ENCODE measurements at places on chromosomes 7 and 10.

GRCh38 chr7:115124409-115124939, 202.6 kb downstream of the MDFIC start:
- DNase-seq = no peak

GRCh38 chr7:18194616-18195015, 167.0 kb upstream of the PRPS1L1 start:
- DNase-seq = no peak

DNA sequence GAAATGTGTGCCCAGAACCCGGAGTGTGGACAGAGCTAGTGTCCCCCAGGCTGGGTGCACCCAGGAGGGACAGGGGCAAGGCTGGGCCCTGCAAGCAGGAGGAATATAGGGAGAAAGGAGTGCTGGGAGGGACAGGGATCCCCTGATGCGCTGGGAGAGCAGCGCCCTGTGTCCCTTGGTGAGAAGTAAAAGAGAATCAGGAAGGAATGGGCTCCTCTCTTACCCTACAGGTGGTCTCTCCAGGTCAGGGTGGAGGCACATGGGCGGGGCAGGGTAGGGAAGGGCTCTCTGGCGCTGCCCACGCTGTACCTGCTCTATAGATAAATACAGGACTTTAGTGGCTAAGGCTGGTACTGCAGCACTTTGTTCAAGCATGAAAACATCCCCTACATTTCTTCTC, 753.8 kb downstream of the GRID1 start:
- no peak for DNase-seq

DNA sequence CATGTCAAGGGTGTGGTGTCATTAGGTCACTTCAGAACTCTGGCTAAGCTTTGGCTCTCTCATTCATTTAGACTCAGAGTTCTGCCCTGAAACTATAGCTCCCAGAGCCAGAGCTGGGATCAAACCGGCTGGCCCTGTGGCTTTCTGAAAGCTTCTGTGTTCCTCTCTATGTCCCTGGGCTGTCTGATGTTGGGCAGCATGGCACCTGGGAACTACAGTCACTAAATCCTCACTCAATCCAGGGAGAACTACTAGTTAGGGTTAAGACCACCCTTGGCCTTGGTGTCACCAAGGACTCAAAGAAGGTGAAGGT, 13.2 kb downstream of the ATG9B start:
- DNase-seq = no peak

- DNase-seq = no peak
Observed at GRCh38 chr7:68789597-68789996, 808.7 kb upstream of the AUTS2 start.

DNA sequence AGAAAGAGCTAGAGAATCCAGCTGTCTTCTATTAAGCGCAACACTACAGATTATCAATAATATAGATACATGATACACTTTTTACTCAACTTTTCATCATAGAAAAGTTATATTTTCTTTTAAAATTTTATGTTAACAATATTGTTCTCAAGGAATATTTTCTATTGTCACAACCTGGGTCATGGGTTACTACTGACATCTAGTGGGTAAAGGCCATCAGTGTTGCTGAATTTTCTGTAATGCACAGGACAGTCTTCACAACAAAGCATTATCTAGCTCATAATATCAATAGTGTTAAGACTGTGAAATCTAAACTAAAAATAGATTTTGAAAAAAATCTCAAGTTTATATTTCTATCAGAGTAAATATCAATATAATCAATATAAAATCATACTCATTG, 209.8 kb downstream of the ZNF33B start:
- DNase-seq = no peak

DNA sequence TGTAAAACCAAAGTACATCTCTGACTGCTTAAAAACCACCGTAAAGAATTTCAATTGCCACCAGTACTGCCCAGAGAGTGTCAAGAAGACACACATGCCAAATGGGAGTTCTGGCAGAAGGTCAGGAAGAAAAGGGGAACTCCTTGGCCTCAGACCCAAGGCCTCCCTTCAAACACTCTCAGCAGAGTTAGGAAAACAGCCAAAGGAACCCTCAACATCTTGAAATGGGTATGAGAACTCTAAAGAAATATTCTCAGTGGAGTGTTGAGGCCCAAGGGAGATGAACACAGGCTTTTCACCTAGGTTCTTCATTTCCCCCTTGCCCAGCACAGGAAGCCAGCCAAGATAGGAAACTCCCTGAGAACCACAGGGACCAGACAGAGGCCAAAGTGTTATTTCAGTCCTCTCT, 96.1 kb upstream of the ASAH2 start:
- DNase-seq = no peak

DNA sequence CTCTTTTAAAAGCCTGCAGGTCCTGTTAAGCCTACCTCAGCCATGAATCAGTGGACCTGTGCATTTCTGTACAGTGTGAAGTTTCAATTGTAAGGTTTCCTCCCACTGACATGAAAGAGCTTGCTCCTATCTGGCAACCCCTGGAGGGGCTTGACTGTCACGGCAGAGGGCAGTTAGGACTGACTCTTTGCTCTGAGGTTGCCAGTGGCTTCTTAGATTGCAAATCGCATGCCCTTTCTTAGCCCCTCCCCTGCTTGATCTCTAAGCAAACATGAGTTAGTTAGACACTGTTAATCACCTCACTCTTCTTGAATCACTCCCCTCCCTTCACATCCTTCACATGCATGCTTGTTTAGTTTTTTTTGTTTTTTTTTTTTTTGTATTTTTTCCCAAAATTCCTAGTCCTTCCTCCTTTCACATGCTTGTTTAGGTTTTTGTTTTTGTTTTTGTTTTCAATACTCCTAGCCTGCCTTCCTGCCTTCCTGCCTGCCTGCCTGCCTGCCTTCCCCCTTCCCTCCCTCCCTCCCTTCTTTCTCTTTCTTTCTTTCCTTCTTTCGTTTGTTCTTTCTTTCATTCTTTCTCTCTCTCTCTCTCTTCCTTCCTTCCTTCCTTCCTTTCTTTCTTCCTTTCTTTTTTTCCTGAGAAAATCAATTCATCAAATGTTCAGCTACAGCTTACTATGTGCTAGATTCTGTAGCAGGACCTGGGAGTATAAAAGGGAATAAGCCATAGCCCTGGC, 6.0 kb upstream of the HIPK2 start:
- no peak for DNase-seq

- DNase-seq = no peak
Observed at GRCh38 chr10:46014683-46015405, 15.6 kb downstream of the NCOA4 start.

DNA sequence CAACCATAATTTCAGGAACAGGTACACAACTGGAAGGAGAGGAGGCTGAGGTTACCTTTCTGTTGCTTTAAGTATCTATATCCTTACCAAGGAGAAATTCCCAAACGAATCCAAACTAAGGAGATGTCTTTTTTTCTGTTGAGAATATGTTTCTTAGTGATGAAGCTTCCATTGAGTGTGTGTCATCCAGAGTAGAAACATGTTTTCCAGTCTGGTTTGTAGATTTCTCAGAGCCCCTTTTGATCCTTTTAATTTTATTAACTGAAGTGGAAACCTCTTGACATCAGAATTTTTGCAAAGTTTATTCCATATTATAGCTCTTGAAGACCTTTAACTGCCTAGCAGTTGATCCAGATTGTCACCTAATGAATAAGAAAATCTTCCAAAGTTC, 207.1 kb upstream of the FERD3L start:
- no peak for DNase-seq

GRCh38 chr7:95041031-95041430, 133.6 kb downstream of the PPP1R9A start:
- DNase-seq = no peak

DNA sequence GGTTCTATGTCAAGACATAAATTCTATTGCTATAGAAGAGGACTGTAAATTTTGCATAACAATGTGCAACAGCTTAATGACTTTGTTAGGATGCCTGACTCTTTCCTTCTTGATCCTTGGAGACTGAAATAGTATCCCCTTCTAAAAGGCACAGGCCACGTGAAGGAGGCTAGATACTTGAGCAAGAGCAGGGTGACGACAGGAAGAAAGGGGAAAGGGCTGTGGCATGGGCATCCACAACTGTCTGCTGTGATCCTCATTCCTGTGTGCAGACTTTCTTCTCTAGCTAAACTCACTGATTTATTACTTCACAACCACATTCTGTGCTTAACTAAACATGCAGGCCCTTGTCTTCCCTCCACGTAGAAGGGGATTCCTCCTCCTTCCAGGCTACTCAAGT, 1111.8 kb upstream of the C7orf33 start:
- DNase-seq = no peak

- no peak for DNase-seq
Observed at GRCh38 chr7:7978860-7979259, 10.3 kb downstream of the GLCCI1 start.

DNA sequence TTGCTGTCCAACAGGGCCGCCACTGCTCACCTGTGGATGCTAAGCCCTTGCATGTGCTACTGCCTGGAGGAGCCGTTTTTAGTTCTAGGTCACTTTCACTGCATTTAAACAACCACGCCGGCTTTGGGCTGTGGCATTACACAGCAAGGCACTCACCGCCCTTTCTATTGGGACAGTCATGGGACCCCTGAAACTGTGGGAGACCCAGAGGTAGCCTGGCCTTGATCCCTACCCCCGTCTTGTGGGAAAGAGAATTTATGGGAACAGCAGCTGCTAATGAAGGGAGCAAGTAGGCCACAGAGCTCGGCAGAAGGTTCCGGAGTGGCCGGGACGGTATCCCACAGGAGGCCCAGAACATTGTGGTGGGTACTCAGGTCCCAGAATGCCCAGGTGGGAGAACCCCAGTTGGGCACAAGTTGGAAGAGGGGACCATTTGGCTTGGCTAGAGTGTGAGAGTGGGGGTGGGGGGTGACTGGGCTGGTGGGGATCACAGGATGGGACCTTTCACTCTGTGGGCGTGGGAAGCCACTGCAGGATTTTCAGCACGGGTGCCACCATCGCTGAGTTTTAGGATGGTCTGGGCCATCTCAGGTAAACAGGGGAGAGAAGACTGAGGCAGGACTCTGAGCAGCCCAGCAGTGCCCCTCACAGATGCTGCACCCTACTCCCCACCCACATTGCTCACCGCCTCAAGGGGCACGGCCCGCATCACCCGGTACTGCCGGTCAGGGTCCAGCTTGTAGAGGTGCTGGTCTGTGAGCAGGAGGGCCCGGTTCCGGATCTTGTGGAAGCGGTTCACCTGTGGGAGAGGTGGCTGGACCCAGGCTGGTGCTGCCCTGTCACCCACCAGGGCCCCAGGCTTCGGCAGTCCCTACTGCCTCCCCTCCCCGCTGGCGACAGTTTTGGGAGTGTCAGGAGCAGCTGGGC, 15.2 kb downstream of the MYO1G start:
- DNase-seq = no peak

DNA sequence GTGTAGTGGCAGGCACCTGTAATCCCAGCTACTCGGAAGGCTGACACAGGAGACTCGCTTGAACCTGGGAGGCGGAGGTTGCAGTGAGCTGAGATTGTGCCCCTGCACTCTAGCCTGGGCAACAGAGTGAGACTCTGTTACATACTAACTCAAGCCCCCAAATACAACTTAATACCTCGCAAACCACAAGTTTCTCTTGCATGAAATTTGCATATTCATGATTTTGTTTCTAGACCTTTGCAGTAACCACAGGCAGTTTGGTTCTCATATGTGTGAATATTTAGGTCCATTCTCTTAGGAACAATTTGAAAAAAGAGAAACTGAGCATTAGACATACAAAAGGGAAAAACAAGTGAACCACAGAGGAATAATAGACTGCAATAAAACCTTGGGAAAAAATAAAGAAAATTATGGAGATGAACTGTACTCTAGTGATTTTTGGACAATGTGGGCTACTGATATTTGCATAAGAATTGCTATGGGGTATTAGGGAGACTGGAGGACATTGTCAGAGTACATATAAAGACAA, 77.0 kb downstream of the ZNF277 start:
- DNase-seq = no peak

DNA sequence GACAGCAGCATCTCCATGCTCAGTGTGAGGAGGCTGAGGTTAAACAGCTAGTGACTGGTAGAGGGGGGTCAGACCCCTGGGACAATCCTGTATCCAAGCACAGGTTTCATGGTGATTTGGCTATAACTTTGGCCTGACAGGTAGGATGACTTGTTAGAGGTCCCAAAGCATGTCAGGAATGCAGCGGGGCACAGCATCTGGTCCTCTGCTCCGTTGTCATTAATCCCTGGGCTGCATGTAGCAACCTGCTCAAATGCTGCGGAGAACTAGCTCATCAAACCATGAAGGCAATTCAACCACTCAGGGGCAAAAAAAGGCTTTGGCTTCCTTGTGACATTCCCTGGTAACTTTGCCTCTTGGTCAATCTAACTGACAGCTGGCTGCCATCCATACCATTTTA, 26.8 kb downstream of the WNT2 start:
- DNase-seq = no peak

GRCh38 chr10:47285381-47286115, 14.4 kb upstream of the GDF10 start:
- no peak for DNase-seq

DNA sequence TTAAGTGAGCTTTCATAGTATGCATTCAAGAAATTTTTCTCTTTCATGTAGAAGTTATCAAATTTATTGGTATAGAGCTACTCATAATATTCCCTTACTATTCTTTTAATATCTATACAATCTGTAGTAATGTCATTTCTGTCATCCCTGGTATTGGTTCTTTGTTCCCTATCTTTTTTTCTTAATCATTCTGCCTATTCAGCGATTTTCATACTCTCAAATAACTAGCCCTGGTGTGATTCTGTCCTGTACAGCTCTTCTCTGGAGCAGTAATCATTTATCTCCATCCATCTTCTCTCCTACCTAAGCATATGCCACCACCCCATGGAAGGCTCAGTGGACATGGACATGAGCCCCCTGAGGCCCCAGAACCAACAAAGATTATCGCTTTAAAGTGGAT, 213.2 kb upstream of the NEBL start:
- DNase-seq = no peak

DNA sequence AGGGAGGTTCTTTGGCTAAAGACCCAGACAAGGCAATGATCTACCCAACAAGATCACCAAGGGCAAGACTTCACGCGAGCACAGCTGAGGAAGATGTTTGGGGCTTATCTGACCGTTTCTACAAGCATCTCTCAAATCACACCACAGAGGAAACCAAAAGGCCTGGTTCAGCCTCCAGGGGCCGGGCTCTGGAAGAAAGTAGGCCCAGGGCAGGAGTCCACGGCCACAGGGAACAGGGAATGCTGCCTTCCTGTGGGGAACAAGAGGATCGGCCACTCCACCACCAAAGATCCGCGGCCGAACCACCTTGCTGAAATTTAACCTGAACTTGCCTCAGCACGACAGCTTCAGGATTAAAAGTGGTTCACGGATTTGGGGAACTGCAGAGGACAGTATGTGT, 332.5 kb downstream of the PTPRN2 start:
- no peak for DNase-seq

- DNase-seq = no peak
Observed at GRCh38 chr7:30920021-30920583, 8.4 kb downstream of the AQP1 start.

Data from T1000 (cell line).